LNCaP clone FGC (cell line): ENCODE measurements at places on chromosomes 4 and X.

DNA sequence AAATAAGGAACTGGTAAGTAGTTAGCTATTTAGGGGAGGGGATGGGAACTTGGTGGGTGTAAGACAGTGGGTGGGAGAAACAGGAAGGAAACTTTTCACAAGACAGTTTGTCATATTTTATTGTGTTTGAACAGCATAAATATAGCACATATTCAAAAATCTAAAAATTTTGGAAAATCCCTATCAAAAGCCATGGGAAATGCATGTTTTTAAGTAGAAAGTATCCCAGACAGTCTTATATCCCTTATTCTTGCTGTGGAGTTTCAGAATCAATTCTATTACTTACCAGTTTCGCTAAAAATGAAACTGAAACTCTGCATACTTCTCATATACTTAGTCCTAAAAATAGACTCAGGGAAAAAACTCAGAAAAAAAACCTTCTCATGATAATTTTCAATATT is 22.3 kb upstream of the RASGEF1B start:
- no peak for DNase-seq

DNA sequence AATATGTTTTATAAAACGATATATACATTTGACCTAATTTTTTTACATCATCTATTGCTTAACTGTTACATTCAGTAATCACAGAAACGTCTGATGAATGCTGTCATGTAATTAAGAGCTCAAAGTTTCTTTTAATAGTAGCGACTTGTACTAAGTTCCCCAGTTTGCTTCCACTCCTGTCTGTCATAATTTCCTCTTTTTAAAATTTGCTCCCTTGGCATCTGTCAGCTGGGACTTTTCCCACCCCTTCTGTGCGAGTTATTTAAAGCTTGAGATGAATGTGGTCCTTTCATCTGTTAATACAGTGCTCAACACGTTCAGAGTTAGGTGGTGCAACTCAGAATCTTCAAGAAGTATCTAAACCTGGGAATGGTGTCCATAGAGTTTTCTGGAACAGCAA is 1.2 kb downstream of the RAP1GDS1 start:
- DNase-seq = no peak

DNA sequence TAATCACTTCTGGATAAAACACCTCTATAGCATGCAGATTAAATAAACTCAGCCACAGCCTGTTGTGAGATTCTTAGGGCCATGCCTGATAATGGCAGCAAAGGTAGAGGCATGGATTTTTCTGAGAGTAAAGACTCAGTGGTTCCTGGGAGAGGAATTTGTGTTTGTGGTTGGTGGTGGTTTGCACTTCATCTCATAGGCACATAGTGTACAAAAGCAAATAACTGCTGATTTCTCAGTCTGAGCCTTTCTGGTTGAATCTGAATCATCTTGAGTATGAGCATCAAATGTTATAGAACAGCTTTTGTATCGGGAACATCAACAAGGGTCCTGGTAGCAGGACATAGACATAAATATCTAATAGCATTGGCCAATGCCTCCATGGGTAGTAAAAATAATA is 274.3 kb downstream of the FRMPD4 start:
- DNase-seq = no peak

DNA sequence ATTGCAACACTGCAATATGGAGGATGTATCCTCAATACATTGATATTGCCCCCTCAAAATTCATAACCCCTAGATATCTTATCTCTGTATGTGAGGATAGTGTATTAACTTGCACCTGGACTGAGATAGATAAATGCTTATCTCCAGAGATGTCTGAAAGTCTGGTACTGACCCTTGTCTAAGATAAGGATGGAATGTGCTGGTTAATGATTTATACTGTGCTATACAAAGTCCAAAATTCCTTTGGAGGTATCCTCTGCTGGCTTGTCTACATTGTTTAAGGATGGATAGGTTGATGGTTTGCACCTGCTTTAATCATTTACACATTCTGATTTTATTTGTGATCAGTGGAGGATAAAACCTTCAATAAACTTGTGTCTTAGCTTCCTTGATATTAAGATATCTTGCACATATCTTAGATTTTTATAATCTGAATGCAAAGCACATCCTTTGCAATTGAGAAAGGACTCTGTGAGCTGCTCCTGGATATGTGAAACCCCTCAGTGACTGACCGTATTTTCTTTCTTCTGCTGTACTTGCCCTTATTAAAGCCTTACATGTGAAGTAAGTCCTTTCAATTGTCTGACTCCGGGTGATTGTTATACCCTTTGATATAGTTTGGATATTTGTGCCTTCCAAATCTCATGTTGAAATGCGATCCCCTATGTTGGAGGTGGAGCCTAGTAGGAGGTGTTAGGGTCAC is 430.3 kb upstream of the MAOA start:
- no peak for DNase-seq

- DNase-seq = no peak
These were observed 174.1 kb downstream of the RBMX2 start for GRCh38 chrX:130575831-130576389.

- DNase-seq = no peak
These were observed 101.9 kb upstream of the SLITRK2 start for GRCh38 chrX:145715641-145716138.

DNA sequence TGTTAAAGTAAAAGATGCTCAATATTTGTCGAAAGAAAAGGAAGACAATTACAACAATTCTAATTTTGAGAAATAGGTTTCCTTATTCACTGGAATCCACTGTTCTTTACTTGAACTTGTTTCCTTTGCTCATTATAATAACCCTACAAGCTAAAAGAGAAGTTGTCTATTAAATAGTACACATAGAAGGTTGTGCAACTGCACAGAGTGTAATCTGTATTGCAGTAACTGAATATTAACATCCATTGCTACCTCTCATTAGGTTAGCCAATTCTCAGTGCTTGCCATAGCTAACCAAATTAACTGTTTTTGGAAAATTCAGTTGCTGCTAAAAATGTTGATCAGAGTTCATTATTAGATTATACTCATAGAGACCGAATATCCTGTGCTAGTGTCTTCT is 120.0 kb downstream of the PDLIM5 start:
- DNase-seq = no peak

DNA sequence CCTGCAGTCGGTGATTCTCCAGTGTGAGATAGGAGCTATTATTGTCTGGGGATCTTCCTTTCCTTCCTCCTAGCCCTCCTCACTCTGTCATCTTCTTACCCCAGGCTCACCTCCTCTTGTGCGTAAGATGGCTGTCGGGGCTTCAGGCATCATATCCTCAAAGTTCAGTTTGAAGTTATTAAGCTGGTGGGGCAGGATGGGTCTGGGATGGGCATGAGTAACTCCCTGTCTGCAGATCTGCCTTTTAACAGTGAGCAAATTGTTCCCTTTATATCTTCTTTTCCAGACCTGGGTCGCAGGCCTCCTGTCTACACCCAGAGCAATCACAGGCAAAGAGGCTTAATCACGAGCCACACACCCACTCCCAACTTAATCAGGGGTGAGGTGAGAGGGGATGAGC is 900 bp upstream of the MTMR1 start:
- no peak for DNase-seq

GRCh38 chr4:579543-580175 is 3.6 kb upstream of the TMEM271 start:
- no peak for DNase-seq

GRCh38 chrX:72461766-72462165 is 110.9 kb downstream of the HDAC8 start:
- no peak for DNase-seq

DNA sequence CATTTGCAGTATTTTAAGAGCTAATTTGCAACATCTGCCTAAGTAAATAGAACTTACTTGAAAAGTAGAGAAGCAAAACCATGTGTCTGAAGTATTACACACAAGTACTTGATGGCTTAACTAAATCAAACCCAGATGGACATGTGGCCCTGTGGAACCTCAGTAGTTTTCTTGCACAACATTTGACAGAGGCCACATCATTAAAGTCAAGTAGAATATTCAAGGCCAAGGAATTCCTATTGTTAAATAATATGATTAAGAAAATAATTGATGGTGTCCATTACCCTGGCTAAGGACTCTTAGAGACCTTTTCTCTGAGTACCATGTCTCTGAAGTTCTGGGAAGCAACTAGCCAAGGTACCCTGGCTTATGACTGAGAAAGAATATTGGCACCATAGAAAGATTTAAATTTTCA is 135.4 kb upstream of the OTUD4 start:
- DNase-seq = no peak

DNA sequence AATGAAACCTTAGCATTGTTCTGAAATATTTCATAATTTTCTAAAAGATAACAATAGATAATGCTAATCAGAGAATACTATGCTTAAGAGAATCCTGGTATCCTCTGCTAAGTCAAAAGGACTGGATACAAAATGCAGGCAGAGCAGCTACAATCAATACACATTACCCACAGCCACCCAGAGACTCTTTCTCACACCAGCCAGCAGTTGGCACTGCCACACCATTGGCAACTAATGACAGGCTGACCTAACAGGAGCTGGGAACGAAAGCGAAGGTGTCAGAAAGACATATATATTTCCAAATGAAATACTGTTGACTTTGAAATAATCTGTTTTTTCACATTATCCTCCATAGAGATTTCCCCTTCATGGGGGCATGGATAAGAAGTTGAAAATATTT is 122.6 kb upstream of the PLAC1 start:
- no peak for DNase-seq

DNA sequence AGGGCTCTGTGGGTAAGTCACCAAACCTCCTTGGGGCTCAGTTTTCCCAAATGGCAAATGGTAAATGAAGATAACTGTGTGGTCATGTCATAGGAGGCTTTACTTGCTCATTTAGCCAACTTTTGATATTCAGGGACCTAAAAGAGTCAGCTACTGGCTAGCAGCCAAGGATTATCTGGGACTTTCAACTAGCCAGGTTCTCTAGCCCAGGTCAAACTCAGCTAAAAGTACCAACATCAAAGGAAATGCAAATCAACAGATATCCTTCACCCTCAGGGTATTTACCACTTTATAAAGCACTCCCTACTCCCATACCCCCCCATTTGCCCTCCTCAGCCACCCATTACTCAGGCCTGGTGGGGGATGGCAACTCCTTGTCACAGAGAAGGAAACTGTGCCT is 7.5 kb downstream of the AMER1 start:
- DNase-seq = no peak

DNA sequence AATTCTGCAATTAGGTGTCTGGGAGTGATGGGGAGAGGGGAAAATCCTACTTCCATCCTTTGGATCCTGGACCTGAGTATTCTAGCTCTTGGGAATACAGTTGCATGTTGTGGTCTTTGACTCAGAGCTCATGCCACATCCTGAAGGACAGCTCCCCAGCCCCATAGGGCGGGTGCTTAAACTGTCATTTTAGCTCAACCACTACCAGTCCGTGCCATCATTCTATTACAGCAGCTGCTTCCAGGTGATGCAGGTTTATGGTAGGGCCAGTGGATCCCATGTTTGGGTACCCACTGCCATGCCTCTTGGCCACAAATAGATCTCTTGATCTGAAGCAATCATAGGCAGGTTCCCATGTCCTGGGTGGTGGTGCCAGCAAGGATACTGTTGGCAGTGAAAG is 34.7 kb downstream of the CCKAR start:
- DNase-seq = no peak

GRCh38 chr4:84632092-84632491 is 49.2 kb downstream of the CDS1 start:
- DNase-seq = no peak
